ENCODE measurements at places on chromosomes 4 and X.

DNA sequence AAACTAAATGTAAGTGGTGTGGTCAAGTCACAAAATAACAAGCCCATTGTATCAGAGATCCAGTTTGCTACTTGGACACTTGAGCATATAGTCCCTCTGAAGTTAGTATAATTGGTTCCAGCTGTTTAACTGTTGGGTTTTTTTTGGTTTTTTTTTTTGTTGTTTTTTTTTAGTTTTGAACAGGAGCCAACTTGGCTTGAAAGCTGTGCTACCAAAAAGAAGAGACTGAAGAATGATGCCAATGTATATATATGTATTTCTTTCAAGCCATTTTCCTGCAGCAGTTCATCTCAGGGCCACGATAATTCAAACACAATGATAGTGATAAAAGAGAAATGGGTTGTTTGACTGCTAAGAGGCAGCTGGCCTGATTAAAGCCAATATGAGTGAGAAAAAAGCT is 138.3 kb downstream of the PCDH18 start:
- DNase-seq: no peak

GRCh38 chr4:86536151-86536550 is 58.0 kb upstream of the PTPN13 start:
- DNase-seq: no peak

GRCh38 chrX:42463706-42464490 is 314.1 kb downstream of the PPP1R2C start:
- no peak for DNase-seq

DNA sequence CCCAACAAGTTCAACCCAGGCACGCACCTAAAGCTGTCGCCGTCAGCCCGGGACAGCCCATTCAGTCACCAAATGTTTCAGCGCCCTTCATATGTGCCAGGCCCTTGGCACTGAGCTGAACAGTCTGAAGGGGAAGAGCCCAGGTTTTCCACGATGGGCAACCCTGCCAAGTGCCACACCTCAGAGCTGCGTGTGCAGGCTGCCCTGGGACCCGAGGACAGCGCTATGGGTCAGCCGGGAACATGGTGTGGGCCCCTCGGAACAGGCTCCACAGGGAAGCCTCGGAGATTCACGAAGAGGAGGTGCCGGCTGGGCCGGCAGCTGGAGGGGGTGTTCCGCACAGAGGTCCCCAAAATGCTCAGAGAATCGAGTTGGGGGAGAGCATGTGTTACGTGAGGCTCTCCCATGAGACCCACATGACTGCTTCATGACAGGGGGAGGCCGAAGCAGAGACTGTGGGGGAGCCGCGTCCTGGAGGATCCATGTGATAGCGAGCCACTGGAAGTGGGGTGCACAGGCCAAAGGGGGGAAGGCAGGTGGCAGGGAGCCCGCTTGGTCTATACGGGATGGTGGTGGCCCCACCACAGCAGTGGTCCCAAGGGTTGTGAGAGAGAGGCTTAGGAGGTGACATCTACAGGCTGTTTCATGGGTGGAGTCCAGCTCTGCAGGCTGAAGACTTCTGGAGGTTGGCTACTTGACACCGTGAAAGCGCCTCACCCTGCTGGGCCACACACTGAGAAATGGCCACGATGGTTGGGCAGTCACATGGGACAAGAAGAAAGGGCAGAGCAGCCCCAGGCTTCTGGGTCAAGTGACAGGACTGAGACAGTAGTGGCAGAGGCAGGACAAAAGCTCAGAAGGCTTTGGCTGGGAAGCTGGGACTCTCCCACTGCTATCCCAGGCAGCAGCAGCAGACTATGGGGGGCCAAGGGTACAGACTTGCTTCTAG is 14.2 kb downstream of the BCAP31 start:
- DNase-seq: no peak

DNA sequence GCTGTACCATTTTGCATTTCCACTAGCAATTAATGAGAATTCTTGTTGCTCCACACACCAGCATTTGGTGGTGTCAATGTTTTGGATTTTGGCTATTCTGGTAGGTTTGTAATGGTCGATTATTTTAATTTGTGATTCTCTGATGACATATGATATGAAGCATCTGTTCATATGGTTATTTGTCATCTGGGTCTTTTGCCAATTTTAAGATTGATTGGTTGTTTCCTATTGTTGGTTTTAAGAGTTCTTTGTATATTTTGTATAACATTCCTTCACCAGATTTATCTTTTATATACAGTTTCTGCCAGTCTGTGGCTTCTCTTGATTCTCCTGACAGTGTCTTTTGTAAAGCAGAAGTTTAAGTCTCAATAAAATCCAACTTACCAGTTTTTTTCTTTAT is 18.5 kb upstream of the BDH2 start:
- DNase-seq: no peak

DNA sequence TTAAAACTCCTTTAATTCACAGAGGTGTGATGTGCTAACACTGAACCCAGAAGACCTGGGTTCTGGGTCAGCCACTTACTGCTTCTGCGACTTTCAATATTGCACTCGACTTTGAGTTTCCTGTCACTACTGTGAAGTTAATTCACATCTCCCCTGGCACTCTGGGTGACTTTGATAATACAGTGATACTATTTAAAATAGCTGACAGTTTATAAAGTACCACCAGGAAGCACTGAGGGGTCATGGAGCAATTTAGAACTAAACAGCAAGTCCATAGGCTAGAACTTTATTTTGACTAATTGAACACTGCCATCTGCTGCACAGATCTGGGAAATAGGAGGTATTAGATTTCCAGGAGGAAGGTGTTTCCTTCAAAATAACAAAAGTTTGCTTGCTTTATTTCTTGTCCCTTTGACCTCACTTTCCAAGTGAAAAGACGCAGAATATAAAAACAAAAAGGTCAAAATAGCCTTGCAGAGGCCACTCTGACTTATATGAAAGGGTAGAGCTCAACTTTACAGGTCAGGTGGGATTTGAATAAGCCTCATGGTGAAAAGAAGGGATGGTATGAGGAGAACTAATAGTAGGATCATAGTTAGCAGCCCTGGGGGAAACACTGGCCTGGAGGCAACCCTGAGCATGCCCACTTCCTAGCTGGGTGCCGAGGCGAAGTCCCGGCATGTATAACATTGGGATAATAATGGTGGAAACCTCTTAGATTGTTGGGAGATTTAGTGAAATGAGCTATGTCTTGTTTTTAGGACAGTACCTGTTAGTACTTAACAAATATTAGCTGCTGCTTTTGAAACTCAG is 53.4 kb downstream of the ZNF518B start:
- peak; percentile 72 for DNase-seq

DNA sequence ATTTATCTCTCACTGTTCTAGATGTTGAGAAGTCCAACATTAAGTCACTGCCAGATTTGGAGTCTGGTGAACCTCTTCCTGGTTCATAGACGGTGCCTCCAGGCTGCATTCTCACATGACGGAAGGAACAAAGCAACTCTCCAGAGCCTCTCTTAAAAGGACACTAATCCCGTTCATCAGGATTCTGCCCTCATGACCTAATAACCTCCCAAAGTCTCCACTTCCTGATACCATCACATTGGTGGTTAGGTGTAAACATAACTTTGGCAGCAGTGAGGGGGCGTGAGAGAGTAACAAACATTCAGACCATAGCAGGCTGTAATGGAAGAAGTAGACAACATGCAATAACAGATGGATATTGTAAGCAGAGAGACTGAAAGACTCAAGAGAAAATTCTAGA is 388.6 kb downstream of the PDHA2 start:
- DNase-seq: no peak

DNA sequence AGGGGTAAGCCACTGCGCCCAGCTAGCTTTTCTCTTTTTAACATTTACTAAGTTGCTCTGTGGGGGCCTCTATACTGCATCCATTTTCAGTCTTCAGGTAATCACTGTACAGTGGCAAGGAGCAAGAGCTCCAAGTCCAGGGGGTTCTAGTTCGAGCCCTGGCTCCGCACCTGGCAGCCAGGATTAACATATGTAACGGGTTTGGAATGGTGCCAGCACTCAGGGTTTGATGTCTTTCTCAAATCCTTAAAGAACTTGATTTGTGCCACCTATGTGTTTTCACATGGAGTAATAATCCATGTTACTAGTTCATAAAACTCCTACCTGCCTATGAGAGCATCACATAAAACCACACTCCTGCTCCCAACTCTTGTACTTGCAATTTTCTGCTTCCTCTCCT is 4.5 kb downstream of the GRPEL1 start:
- DNase-seq: no peak

GRCh38 chr4:121041307-121042090 is 30.8 kb downstream of the NDNF start:
- no peak for DNase-seq

GRCh38 chr4:140237616-140238350 is 83.8 kb upstream of the MAML3 start:
- peak; percentile 94 for DNase-seq

DNA sequence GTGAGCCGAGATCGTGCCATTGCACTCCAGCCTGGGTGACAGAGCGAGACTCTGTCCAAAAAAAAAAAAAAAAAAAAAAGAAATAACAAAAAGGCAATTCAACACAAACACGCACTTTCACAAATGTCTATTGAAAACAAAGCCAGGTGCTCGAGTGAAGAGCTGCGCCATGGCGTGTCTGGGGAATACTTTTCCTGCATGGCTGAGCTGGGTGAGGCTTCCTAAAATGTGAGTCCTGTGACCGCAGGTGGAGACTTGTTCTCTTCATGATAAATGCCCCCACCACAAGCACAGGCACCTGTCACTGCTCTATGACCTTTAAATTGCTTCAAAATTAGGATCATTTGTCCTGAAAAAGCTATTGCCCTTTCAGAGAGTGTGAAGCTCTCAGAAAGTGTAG is 4.0 kb upstream of the ABLIM2 start:
- DNase-seq: no peak

DNA sequence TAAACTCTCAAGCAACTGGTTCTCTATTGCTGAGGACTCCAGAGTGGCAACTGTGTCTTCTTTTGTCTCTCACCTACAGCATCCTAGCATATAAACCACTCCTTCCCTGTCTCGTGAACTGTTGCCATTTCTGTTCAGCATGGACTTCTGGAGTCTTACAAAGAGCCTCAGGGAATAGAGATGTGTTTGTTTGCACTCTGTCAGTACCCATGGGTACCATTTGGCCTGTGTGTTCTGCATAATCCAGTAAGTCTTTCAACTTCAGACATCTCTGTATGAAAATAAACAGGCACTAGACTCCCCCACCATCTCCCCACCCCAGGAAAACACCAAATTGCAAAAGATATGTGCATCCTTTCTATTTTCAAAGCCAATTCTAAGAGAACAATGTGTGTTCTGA is 1351.6 kb upstream of the PABPC4L start:
- DNase-seq: no peak

- no peak for DNase-seq
These were observed 33.4 kb downstream of the NELFA start for GRCh38 chr4:1975391-1975801.

- DNase-seq: no peak
These were observed 578.4 kb downstream of the TRIML1 start for GRCh38 chr4:188717661-188718060.

DNA sequence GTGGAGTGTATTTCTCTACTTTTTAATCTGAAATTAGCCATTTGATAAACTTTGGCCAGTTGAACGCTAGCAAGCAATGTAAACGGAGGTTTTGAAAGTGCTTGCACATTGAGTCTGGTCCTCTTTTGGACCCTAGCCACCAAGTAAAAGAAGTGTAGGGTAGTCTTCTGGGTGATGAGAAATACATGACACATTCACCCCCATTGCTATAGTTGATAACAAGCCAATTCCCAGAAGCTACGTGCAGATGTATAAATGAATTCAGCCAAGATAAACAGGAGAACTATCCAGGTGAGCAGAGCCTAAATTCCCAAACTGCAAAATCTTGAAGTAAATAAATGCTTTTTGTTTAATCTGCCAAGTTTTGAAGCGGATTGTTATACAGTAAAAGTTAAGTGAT is 965.4 kb upstream of the GRIA3 start:
- no peak for DNase-seq
